ENCODE measurements at places on chromosomes 7 and 10. TPM values are rescaled to one million over a fixed set of nuclear protein-coding genes. Genes with fewer than 3 reads are reported as not detected.

- DNase-seq: no peak
Observed at GRCh38 chr10:57017356-57018037, 656.4 kb upstream of the ZWINT start.

- no peak for DNase-seq
Observed at GRCh38 chr7:112162142-112162766, 43.9 kb downstream of the DOCK4 start.

DNA sequence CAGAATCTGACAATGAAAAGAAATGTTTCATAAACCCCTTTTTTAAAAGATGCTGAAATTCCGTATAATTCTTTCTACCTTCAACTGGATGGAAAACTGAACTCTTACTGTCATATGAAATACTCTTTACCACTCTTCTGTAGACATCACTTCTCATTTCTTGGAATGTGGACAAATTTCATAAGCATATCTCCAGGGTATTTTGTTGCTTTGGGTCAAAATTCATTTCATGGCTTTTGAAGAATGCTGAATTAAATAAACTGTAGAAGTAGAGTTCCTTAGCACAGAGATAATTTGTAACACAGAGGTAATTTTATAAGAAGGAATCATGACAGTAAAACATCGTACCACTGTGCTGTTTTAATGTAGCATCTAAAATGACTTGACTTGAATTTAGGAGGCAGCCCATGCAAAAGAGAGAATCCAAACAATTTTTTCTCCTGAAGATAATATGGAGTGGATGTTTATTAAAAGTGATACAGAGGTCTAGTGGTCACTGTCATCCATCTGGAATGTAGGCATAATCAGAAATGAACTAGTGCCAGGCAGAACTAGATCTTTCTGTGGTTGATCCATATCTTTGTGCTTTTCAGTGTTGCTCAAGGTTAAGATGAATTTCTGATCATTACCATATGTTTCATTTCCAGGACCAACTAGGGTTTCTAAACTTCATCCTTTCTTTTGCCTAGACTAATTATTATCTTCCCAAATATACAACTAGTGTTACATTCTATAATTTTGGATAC is 492.0 kb downstream of the KIF20B start:
- DNase-seq: no peak

DNA sequence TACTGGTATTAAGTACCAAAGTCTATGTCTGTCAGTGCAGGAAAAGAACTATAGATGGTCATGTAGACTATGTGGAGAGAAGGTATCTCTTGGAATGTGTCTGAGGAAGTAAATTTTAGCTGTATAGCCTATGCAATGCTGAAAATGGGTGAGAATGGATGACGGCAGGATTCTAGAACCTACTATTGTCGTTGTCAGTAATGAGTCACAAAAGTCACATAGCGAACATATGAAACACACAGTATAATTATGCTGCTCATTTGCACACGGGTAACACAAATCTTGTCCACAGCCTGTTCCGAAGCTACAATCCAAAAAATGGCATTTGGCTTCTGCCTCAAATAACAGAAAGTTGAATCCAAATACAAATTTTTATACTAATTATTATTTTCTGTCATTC is 33.6 kb upstream of the KMT2E start:
- DNase-seq: no peak

- DNase-seq: no peak
Observed at GRCh38 chr7:35380739-35381224, 126.9 kb upstream of the TBX20 start.

DNA sequence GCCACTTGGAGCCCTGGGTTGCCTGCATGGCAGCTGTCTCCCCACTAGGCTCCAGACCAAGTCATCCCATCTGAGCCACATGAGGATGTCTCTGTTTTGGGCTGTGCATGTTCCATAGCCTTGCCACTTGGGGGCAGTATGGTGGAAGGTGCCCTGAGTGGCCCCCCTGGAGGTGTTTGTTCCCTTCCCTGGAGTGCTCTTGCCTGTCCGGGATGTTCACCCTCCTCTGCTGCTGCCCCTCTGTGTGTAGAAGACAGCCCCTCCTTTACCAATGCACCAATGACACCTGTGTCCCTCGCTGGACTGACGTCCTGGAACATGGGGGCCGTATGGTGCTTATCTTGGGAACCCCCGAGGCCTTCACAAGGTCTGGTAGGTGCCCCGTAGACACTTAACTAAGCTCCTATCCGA is 100.2 kb downstream of the ACTR3B start:
- DNase-seq: no peak

GRCh38 chr7:47698386-47698785 is 116.5 kb upstream of the TNS3 start:
- no peak for DNase-seq

DNA sequence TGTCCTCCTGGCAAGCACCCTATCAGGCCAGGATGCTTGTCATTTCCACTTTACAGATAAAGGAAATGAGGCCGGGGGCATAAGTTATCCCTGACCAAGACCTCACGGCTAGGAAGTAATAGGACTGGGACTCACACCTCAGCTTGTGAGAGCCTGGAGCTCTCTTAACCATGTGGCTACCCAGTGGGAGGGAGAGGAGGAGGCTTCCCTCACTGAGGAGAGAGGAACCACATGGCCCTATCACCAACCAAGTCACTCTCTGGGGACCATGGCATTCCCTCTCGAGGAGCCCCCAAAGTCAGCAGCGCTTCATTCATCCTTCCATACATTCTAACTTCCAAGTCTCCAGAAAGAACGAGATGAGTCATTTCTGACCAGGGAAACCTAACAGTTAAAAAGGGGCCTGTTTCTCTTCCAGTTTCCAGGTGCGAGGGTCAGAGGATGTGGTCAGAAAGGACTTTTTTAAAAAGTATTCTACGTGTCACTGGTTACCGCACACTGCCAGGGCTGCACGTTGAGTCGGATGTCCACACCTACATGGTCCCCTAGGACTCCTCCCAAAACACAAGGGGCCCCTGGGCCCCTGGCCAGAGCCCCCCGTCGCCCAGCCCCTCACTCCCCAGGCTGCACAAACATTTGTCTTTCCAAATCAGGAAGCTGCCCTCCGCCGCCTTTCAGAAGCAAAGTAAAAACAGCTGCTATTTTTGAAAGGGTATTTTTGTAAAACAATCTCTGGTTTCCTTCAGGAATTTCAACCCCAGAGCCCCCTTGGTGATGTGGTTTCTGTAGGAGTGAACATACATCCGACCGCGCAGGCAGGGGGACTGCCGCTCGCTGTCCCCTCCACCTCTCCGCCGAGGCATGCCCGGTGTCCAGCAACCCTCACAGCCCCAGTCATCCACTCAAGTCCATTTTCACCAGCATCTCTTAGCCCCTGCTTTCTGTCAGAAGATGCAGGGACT is 128.2 kb upstream of the CHST15 start:
- no peak for DNase-seq

DNA sequence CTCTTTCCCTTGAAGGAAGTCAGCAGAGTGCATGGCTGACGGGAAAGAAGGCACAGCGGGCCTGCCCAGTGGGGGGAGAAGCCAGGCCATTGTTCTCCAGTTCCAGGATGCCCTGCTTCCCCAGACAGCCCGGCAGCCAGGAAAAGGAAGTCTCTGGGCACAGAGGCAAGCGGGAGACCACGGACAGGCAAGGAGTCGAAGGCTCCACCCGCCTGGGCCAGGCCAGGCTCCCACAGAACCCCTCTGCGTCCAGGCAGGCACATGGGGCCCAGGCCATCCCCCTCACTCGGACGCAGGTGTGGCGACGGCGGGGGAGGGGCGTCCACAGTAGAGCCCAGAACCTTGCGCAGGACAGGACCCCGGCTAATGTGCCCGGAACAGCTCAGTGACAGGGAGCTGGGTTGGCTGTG is 8.7 kb downstream of the GPR146 start:
- DNase-seq: no peak

DNA sequence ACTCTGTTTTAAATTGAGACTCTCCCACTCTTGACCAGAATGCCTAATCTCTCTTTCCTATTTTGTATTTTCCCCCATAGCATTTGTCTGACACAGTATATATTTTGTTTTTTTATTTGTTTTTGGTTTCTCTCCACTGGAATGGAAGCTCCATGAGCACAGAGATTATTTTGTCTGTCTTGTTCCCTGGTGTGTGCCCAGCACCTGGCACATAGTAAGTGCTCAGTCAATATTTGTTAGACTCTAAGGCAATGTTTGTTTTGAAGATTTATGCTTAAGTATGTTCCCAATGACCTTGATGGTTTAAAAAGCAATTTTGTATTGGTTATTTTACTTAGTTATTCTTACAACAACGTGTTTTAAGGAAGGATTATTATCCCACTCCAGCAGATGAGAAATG is 201.8 kb downstream of the DYNC1I1 start:
- DNase-seq: no peak

DNA sequence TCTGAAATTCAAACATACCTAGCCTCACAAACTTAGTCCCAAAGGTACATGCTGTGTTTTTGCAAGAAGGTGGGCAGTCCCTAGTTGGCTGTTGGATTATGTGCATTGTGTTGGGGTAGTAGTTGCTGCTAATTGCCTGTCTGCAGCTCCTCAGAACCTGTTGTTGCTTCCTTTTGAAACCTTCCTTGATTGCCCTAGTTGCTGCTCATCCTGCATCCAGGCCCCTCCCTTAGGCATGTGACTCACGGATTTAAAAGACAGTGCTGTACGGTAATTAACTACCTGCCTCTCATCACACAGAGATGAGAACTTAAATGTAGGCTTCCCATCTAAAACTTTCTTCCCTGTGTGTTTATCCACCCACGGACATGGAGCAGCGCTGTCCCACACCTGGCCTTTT is 67.7 kb downstream of the BMPR1A start:
- DNase-seq: no peak

GRCh38 chr7:124790645-124791044 is 25.1 kb upstream of the GPR37 start:
- no peak for DNase-seq

- no peak for DNase-seq
Observed at GRCh38 chr10:62657244-62657835, 147.2 kb upstream of the ADO start.

- no peak for DNase-seq
Observed at GRCh38 chr10:12590675-12591659, 241.6 kb downstream of the CAMK1D start.

GRCh38 chr10:71285180-71285545 is 33.9 kb upstream of the SLC29A3 start:
- peak; percentile 51 for DNase-seq

DNA sequence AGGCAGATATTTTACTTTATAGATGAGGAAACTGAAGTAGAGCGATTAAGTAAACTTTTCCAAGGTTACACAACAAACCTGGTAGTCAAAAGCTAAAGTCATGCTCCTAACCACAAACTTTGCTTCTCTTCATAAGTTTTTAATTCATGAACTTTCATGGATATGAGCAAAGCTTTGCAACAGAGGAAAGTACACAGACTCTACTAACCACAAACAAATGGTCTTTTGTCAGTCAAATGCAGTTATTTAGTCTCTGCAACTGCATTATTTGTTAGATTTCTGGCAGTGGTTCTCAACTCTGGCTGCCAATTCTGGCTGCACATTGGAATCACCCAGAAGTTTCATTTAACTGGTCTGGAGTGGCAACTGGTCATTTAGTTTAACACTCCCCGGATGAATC is 140.6 kb upstream of the TMEM168 start:
- no peak for DNase-seq

DNA sequence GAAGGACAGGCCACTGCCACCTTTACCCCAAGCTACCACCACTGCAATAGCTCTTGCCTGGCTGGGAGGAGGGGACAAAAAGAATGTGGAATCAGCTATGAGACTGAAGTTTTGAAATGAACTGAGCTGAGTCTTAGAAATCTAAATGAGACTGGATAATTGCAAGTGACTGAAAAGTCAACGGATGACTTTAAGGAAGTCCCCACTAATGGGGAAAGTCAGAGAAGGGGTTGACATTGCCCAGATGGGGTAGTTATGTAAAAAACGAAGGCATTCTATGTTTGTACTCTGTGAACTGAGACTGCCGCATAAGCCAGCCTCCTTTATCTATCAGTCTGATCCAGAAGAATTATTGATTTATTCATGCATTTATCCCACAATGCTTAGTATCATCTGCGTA is 67.2 kb downstream of the RBM20 start:
- no peak for DNase-seq

DNA sequence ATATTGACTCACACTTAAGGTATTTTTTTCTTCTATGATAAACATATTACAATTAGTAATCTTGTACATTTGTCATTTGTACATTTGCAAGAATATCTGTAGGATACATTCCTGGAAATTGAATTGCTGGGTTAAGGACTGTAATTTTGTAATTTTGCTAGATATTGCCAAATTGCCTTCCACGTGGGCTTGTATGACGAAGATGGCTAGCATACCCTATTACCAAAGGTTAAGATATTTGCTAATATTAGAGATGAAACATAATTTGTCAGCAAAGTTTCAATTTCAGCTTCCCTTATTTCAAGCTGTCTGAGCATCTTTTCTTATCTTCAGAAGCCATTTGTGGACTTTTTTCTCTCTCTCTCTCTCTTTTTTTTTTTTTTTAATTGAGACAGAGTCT is 1.0 kb upstream of the LYZL2 start:
- DNase-seq: no peak

DNA sequence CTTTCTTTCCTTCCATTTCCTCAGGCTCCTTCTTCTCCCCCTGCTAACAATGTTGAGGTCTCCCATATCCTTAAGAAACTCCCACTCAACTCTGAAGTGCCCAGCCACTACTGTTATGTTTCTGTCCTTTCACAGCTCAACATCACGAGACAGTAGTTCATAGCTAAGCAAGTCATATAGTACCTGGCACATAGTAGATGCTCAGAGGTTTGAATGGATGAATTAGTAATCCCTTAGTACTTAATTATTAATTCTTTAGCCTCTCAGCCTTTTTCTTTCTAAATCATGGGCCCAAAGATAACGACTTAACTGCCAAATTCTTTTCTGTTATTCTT is 22.6 kb downstream of the CSGALNACT2 start:
- DNase-seq: no peak

- DNase-seq: no peak
Observed at GRCh38 chr10:96360766-96361165, 2.0 kb upstream of the OPALIN start.

GRCh38 chr10:18044976-18045720 is 93.4 kb downstream of the SLC39A12 start:
- DNase-seq: no peak

RNF32 gene
- 0.97 TPM for total RNA-seq

RELN gene
- not detected for total RNA-seq

MRC1 gene
- total RNA-seq: 1.5 TPM

ZNF783 gene
- total RNA-seq: 22.0 TPM

ZNF655 gene
- 133 TPM for total RNA-seq

GTF2IRD2 gene
- 18.0 TPM for total RNA-seq

CCDC136 gene
- total RNA-seq: 13.8 TPM

PPP1R9A gene
- total RNA-seq: 0.06 TPM

CALHM1 gene
- total RNA-seq: 0.74 TPM

HOXA3 gene
- total RNA-seq: not detected

NODAL gene
- not detected for total RNA-seq

GPER1 gene
- 0.19 TPM for total RNA-seq

PRF1 gene
- total RNA-seq: 165 TPM

NOS3 gene
- total RNA-seq: 12.5 TPM

DRGX gene
- total RNA-seq: not detected

COL26A1 gene
- total RNA-seq: not detected

SRRM3 gene
- total RNA-seq: not detected

All from activated naive CD8-positive, alpha-beta T cell treated with anti-CD3 and anti-CD28 coated beads, Interleukin-2, amount 10 ng/mL, durations not matched to agents 7 days and 5 days (primary cell).